ENCODE measurements at places on chromosomes 16 and 17.
A peak's percentile ranks its signal among the peaks of the same experiment; 100 is the strongest.

GRCh38 chr16:14303639-14304394 lies 232.7 kb downstream of the MRTFB start:
- DNase-seq: no peak

- peak; percentile 43 for DNase-seq
Measured at GRCh38 chr16:79381603-79382042, 218.9 kb downstream of the MAF start.

DNA sequence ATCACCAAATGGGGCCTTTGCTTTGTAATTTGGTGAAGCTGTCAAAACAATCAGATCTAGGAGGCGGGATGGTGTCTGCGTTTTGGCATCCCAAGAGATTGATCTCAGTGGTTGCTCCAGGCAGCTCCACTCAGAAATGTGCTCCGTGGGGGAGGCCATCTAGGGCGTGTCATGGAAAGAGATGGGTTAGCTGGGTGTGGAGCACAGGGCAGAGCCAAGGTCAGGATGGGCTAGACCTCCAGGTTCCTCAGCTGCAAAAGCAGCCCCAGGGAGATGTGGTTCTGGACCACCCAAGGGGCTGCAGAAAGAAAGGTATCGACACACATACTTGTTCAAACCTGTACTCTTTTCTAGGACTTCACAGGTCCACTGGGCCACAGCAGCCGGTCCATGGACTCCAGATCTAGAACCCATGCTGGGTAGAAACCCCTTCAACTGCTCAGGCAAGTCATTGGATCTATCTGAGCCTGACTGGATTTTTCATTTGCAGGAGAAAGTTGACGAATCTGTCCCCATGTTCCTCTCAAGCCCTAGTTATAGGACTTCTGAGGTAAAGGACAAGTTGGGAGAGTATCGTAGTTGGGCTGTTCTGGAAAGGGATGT lies 270.2 kb upstream of the RPL38 start:
- DNase-seq: no peak

DNA sequence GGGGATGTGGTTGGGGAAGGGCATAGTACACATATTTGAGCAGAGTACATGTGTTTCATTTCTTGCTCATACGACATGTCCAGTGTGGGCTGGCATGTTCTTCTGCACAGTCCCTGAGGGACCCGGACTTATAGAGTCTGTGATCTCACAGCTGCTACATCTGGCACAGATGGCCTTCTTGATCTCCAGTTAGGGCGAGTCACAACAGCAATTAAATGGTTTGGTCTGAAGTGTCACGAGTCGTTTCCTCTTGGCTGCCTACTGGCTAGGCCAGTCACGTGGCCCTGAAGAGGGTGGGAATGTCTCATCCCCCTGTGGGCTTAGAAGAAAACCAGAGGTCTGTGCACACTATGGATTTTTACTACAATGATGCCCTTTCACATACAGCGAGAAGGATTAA lies 443.6 kb downstream of the WWOX start:
- no peak for DNase-seq

DNA sequence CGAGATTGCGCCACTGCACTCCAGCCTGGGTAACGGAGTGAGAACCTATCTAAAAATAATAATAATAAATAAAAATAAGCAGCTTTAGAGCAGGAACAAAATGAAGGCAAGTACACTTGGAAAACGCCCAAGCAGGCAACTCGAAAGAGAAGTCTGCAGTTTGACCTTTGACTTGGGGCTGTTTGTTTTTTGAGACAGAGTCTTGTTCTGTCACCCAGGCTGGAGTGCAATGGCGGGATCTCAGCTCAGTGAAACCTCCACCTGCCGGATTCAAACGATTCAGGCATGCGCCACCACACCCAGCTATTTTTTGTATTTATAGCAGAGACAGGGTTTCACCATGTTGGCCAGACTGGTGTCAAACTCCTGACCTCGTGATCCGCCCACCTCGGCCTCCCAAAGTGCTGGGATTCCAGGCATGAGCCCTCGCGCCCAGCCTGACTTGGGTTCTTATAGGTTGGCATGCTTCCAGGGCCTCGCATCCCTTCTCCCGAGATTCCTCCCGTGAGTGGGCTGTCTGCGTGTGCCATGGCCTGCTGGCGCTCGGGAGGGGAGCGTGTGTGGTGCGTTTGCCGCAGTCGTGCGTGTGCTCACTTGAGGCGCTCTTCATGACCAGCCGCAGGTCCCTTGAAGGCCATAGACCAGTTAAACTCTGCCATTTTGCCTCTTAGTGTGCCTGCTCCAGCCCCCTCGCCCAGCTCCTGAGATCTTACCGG lies 18.4 kb upstream of the UBE2I start:
- DNase-seq: no peak
